ENCODE measurements at places on chromosomes 12 and 14.

GRCh38 chr14:38255673-38256532 is at the start of gene CLEC14A:
Gene CLEC14A, minus strand, starts transcription at chr14:38256093. Its CDS starts 71 bp downstream, at chr14:38256022.
- DNase-seq: no peak

DNA sequence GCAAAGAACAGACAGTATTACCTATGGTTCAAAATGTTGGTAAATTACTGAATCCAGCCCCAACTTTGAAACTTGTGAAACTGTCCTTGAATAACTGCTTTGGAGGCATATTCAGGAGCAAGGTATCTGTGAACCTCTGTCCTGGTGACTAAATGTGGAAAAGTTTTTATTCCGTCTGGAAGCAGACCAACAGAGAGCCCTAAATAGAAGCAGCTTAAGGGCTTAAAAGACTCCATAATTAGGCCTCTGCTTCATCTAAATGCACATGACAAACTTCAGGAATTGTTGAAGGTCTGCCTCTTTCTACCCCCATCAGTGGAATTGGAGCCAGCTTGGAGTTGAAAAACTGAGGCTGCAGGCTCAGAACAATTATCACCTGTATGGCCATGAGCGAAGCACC is 276.5 kb downstream of the KCNH5 start:
- no peak for DNase-seq

GRCh38 chr14:68131907-68132306 is 312.3 kb downstream of the RAD51B start:
- no peak for DNase-seq

DNA sequence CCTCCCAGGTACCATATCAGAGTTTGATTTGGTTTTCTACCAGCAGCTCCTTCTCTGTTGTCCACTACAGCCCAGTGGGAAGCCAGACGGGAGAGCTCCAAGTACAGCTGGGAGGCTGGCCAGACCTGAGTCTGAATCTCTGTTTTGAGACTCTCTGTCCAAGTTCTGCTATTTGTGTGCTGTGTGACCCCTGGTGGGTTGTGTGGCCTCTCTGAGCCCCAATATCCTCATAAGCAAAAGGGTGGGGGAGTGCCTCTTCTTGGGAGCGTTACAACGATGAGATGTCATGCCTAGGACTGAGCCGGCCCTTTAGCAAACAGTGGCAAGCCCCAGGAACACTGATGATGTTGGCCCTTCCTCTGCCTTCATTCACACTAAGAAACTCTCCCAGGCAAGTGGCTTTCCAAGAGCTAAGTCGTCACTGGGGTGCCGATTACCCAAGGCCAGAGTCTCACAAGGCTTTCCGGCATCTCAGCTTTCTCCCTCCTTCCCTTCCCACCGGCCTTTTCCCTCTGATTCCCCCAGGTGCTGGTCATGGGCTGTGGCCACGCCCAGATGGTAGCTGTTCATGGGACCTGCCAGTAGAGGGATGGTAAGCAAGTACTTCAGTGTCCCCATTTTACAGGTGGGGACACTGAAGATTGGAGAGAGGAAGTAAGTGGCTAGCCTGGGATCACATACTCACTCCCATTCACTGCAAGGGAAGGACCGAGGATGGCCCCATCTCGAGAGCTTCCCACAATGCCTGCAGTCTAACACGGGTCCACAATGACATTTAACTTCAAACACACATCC is 47.7 kb downstream of the BCL11B start:
- no peak for DNase-seq

DNA sequence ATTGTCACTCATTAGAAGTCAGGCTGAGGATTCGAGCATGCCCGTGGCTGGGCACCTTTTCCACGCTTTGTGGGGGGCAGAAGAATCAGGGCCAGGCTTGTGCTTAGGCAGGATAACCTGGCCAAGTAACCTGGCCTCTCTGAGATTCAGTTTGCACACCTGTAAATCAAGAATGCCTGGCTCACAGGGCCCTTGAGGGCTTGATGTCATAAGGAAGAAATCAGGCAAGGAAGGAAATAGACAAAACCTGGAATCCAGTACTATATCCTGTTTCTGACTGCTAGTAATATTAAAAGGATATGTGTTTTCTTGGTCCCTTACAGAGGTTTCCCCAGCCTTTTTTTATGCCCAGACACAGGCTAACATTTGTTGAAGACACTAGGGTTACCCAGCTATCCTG is 91.9 kb downstream of the SAMD4A start:
- DNase-seq: no peak

Measured in small intestine (tissue), 16 donors.